Dermis lymphatic vessel endothelial cell (primary cell): ENCODE measurements at places on chromosomes 1 and 21. TPM values are rescaled to one million over a fixed set of nuclear protein-coding genes. Genes with fewer than 3 reads are reported as not detected.

DLGAP3 gene
- not detected in 2 replicates for total RNA-seq

ASCL5 gene
- not detected in 2 replicates for total RNA-seq

JAM2 gene
- total RNA-seq: under 0.01 TPM in 1 of 2 replicates, not detected in the other

NBPF1 gene
- 28.2 and 33.3 TPM in 2 replicates for total RNA-seq

NES gene
- 22.0 and 36.2 TPM in 2 replicates for total RNA-seq

AMY2A gene
- not detected in 2 replicates for total RNA-seq

LIN9 gene
- total RNA-seq: 2.7 and 4.4 TPM in 2 replicates

ACTRT2 gene
- not detected in 2 replicates for total RNA-seq

GGPS1 gene
- 18.7 and 22.0 TPM in 2 replicates for total RNA-seq

ABCG1 gene
- total RNA-seq: 147 and 186 TPM in 2 replicates

FAM177B gene
- total RNA-seq: not detected in 2 replicates

POU3F1 gene
- total RNA-seq: under 0.01 TPM in 1 of 2 replicates, not detected in the other

CHD5 gene
- under 0.01 TPM in 1 of 2 replicates, not detected in the other for total RNA-seq

GPR25 gene
- not detected in 2 replicates for total RNA-seq

EVA1C gene
- total RNA-seq: 14.1 and 15.8 TPM in 2 replicates

C1orf116 gene
- total RNA-seq: under 0.01 TPM in 1 of 2 replicates, not detected in the other

PLA2G2C gene
- total RNA-seq: not detected in 2 replicates

MEX3A gene
- 2.9 and 4.8 TPM in 2 replicates for total RNA-seq

TMIGD3 gene
- not detected in 2 replicates for total RNA-seq

RIPPLY3 gene
- total RNA-seq: under 0.01 TPM in 1 of 2 replicates, not detected in the other
